ENCODE measurements at places on chromosomes 7 and 10.
A peak's percentile ranks its signal among the peaks of the same experiment; 100 is the strongest.

GRCh38 chr10:123294109-123294508 is 139.9 kb downstream of the BUB3 start:
- DNase-seq, result no peak

DNA sequence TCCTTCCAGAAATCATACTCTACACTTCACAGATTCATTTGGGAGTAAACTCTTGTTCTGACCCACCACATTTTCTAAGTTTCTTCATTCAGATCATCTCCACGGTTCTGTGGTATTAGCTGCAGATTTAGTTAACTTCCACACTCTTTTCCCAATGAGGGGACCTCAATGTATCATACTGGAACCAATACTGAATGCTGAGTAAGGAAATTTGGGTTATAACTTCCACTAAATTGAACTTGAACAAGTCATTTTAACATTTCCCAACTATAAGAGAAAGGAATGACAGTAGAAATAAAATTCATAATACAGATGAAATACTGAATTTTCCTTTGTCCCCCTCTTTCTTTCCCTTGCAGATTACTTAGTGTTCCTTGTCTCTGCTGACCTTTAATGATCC is 131.4 kb downstream of the VPS41 start:
- DNase-seq, result no peak

DNA sequence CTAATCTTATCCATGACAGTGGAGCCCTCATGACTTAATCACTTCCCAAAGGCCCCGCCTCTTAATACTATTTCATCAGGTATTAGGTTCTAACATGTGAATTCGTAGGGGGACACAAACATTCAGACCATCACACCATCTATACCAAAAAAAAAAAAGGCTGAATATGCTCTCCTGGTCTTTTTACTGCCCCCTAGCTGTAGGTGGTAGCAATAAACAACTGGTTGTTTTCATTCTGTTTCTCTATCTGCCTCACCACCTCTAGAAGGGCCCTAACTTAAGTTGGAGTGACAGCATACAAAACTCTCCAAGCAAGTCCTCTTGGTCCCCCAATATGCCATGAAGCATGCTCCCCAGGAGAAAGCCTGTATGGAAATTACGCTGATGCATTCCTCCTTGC is 94.1 kb downstream of the GRM8 start:
- no peak for DNase-seq

DNA sequence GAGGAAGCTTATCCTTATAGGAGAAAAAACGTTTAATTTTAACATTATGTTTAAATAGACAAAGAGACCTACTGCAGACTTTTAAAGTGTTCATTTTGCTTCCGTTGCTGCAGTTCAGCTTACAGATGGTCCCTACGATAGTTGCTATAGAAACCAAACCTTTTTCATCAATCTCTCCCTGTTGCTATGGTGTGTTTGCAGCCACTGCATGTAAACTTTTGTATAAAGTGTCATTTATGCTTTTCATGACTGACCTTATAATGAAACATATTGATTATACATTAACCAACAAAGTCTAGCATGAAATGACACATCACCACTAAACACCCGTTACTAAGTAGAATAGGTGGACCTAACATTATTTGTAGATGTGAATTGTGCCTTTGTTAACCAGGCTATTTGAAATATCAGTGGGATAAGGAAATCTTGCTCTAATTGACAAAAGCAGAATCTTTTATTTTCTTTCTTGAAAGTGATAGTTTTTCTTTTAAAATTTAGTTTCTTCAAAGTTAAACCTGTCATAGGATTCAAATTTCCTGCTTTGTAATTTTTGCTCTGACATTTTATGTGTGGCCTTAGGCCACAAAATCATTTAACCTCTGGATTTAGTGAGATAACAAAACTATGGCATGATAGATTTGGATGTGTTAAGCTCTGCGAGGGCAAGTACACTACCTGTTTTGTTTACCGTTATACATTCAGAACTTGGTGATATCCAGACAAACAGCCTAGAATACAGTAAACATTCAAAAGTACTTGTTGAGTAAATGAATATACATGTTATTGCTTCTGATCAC is 64.0 kb downstream of the CACNB2 start:
- DNase-seq, result no peak

DNA sequence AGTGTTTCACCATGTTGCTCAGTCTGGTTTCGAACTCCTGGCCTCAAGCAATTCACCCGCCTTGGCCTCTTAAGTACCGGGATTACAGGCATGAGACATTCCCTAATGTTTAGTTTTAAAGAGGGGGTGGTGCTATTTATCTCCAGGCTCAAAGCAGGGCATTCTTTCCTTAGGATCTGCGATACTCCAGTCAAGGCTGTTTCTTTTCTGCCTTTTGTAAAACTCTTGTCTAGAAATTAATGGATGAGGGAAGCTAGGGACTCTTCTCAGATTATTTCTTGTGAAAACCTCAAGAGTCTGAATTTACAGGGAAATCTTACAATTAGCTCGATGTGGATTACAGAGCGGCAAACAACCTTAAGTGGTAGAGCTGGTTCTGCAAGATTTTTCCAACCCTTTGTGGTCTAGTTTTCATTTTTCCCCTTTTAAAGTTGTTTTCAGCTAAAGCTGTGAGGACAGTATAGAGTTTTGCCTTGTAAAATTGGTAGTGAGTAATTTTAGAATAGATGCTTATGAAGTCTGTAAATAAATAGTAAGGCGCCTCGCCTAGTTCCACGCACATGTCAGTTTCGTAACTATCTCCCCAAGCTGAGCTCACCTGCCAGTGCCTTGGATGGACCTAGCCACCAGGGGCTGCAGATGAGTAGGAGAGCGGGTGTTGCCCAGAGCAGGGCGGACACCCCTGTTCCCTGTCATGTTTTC is 53.1 kb downstream of the CUX1 start:
- DNase-seq, result peak; percentile 67

- no peak for DNase-seq
These were observed 94.8 kb upstream of the ZNF804B start for GRCh38 chr7:88664630-88665233.

DNA sequence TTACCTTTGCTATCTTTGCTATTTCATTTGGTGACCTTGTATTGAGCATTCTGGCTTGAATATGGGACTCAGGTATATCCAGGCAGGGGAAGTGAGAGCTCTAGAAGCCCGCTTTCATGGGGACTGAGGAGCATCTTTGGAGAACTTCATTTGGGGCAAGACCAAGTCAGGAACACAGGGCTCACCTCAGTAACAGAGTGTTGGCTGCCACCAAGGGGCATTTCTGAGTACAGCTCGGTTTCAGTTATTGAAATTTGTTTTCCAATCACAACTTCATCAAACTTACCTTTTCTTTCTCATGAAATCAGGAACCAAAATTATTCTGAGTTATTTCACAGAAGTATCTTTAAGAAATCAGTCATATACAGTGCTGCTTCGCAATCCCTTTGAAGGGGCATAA is 337.2 kb downstream of the C7orf25 start:
- DNase-seq, result no peak

GRCh38 chr7:65798111-65799075 is 74.5 kb upstream of the VKORC1L1 start:
- no peak for DNase-seq

- DNase-seq, result no peak
These were observed 83.0 kb downstream of the ZNF365 start for GRCh38 chr10:62457196-62457595.

DNA sequence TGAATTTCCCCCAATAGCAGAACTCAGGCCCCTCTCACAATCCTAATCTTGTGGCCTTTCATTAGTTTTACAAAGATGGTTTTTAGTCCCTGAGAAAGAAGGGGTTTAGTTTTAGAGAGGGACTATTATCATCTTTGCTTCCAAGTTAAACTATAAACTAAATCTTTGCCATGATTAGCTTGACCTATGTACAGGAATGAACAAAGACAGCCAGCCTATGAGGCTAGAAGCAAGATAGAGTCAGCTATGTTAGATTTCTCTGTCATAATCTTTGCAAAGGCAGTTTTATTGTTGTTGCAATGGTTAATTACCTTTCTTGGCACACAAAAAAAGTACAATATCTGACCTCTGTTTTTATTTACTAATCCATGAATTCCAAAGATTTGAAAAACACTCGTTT is 19.1 kb downstream of the RNF133 start:
- no peak for DNase-seq

GRCh38 chr7:90081621-90082020 is 72.6 kb upstream of the STEAP1 start:
- DNase-seq, result peak; percentile 19

GRCh38 chr7:103124429-103124979 is 24.4 kb downstream of the NAPEPLD start:
- no peak for DNase-seq

DNA sequence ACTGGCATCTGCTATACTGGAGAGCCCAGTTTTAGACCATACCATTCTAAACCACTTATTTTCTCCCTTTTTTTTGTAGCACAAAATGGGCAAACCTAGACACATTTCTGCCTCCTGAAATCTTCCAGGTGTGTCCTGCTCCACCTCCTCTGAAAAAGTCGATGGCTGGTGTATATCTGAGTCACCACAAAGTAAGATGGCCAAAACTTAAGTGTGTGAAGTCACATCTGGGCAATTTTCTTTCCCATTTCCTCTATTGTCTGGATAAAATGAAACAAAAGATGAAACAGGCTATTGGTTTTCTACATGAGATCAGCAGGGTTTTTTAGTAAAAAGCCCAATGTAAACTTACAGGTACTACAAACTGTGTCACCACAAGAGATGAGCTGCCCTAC is 65.5 kb downstream of the OSBPL3 start:
- DNase-seq, result no peak

- DNase-seq, result no peak
These were observed 28.6 kb upstream of the SHH start for GRCh38 chr7:155840909-155841308.

- no peak for DNase-seq
These were observed 147.6 kb upstream of the TMEM168 start for GRCh38 chr7:112937651-112938415.

- no peak for DNase-seq
These were observed 12.7 kb upstream of the PDLIM1 start for GRCh38 chr10:95303535-95303934.

DNA sequence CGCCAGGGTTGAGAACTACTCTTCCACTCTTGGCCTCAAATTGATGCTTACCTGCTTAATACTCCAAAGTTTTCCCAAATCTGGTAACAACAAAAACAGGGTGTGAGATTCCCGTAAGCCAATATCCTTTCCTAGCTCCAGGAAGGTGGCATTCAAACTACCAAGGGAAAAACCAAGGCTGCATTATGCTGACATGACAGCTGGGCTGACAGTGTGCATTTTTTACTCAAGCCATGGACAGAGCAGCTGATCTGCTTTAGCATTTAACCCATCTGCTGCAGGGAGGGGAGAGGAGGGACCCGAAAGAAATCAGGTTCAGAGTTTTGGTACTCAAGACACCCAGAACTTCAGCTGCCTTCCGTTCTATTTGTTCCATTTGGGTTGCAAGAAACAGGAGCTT is 49.8 kb upstream of the RAPGEF5 start:
- DNase-seq, result no peak

GRCh38 chr7:131183611-131184119 is 144.0 kb upstream of the MKLN1 start:
- DNase-seq, result no peak

DNA sequence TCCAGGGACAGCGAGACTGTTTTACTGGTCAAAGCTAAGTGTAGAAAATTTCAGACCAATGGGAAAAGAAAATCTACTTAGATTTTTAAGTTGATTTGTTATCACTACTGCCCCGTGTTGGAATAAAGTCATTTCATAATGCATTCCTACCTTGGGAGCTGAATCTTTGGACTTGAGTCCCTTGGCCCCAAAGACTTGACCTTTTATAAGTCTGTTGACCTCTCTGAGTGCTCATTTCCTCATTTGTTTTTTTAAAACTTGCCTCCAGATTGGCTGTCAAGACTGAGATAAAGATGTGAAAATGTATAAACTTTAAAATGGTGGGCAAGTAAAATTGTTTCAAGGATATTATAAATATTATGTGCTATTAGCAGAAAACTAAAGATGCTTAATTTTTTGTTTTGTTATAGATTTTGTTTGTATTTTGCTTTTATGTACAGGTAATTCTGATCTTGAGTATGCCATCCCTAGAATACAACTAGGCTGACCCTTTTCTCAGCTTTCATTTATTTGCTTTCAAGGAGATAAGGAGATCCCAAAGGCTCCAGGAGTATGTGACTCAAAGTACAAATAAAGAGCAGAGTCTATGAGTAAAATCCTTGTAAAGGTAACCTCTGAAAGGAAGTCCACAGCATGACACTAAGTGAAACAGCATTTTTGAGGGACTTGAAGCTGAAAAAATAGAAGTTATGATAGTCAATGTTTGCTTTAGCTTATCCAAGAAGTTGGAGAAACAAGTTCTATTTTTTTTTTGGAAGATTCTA is 54.6 kb downstream of the TMEM26 start:
- no peak for DNase-seq

- no peak for DNase-seq
These were observed 23.9 kb downstream of the LRRC4 start for GRCh38 chr7:128007303-128007680.

DNA sequence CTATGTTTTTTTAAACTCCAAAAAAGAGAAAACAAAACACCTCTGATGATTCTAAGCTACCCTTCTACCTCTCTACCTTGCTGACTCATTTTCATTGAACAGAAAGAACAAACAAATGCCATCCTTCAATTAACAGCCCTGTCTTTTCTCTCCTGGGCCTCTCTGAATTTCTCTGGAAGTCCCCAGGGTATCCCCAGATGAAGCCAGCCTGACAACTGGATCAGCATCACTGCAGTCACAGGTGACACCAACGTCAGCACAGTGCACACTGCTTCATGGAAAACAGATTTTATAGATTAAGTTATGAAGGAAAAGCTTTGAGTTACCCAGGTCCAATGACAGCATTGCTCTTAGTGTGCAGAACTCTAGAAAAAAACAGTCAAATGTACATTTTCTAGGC is 5.7 kb downstream of the HUS1 start:
- DNase-seq, result no peak

DNA sequence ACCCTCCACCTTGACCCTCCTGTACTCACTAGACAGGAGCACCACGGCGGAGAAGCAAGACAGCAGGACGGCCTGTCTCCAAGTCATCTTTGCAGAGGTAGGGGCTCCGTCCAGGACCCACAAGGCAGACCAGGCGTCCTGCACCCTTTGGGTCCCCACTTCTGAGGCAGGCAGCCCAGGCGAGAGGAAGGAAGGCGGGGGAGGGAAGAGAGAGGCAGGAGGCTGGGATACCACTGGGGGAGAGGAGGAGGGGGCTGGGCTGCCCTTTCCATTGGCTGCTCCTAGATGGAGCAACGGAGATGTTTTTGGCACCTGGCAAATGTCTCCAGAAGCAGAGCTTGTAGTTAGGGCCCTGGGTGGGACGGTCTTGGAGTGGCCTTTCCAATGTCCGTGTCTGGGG is at the start of gene UCMA:
TSS of gene UCMA (minus strand) at position 203 of the 400 bp plus-strand sequence. CDS start at position 87, 116 bp downstream.
- DNase-seq, result no peak

DNA sequence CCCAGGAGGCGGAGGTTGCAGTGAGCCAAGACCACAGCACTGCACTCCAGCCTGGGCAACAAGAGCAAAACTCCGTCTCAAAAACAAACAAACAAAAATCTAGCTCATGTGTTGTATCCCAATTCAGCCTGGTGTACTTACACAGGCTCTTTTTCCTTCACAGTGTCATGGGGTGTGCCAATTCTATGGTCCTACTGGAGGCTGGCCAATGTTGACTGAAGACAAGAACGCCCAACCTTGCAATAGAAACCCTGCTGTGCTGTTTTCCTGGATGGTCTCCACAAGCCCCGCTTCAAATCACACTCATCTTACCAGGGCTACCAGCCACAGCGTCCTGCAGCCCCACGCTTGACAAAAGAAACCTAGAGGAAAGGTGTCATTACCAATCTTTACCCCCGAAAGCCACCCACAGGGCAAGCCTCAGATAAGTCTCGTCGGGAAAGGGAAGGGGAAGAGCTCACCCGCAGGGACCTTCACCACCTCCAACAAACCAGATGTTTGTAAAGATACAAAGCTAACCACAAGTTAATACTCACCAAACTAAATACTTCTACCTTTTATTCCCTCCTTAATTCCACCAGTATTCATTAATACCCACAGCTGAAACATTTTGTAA is 64.8 kb downstream of the TNS3 start:
- DNase-seq, result no peak

Data from HuH-7.5 (cell line).